NCI-H226 (cell line): ENCODE measurements at places on chromosomes 1 and 21.
A peak's percentile ranks its signal among the peaks of the same experiment; 100 is the strongest.

DNA sequence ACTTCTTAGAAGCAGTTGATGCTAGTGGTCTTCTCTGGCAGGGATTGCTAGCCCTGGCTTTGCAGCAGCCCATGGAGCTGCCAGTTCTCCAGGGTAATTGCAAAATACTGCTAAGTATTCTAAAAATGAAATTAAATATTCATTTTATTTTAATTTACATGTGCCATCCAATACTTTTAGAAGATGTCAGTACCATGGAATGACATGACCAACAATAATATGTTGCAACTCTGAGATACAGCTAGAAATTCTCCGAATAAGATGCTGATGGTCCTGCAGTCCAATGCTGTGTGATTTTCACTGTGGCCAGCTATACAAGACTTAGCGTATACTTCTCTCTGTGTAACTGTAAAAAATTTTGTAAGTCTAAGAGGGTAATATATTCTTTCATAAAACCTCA, 20.0 kb upstream of the WARS2 start:
- no peak for DNase-seq

GRCh38 chr1:55572878-55573734, 357.9 kb upstream of the USP24 start:
- peak; percentile 24 for DNase-seq

- DNase-seq, result peak; percentile 52
Measured at GRCh38 chr1:22969304-22969709, 3.4 kb downstream of the LACTBL1 start.

DNA sequence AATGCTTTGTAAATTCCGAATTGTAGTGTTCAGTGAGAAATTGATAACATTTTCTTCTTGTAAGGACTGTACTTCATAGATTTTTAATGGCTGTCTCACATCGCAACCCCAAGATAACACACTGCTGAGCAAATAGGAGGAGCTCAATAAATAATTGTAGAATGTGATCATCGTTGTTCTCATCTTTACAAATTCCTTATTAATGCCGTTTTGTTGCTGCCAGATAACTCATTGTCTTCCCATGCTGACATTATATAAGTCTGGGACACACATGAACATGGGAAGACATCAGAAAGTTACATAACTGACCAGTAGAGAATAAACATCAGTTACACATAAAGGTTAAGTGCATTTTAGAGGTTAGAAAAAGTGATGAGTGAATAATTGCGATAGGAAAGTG, 46.4 kb upstream of the TSPAN2 start:
- DNase-seq, result peak; percentile 68
